ENCODE measurements at places on chromosomes 5 and 9. TPM values are rescaled to one million over a fixed set of nuclear protein-coding genes. Genes with fewer than 3 reads are reported as not detected.

- no peak for DNase-seq
Observed at GRCh38 chr5:154178661-154179060, 11.9 kb upstream of the GALNT10 start.

GRCh38 chr9:8872802-8873201 lies 1073.2 kb upstream of the DMAC1 start:
- no peak for DNase-seq

The SLC2A8 gene
- 8.2 TPM for total RNA-seq

DNA sequence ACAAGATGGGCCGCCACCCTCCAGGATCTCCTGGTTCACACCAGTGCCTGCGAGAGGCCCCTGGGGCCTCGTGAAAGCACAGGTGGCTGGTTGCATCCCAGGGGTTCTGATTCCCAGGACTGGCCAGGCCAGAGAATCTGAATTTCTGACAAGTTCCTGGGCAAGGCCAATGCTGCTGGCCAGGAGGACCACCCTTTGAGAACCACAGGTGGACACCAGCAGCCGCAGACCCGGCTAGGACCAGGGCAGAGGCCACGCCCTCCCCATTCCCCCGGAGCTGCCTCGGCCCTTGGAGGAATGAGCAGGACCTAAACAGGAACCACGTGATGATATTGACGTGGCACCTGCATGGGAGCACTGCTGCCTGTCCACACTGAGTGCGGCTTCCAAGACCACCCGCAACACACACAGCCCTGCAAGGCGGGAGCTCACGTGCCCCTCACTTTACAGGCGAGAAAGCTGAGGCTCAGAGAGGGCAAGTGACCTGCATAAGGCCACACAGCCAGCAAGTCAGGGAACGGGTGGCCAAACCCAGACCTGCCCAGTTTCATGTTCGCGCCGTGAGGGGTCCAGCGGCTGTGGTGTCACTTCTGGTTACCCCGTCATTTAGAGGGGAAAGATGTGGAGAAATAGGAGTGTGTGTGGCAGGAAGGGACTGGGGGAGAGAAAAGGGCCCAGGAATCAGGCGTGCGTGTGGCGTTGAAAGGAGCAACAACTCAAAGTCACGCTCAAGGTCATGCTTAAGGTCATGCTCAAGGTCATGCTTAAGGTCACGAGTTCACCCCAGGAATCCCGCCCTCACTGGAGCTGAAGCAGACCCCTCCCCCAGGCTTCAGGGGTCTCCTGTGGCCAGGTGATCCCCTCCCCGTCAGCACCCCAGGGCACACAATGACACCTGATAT lies 105.9 kb upstream of the IER5L start:
- DNase-seq = no peak

The PCDH12 gene
- under 0.01 TPM for total RNA-seq

- no peak for DNase-seq
Observed at GRCh38 chr5:142235870-142236672, 88.8 kb downstream of the SPRY4 start.

The RPS14 gene
- 3,299 TPM for total RNA-seq

DNA sequence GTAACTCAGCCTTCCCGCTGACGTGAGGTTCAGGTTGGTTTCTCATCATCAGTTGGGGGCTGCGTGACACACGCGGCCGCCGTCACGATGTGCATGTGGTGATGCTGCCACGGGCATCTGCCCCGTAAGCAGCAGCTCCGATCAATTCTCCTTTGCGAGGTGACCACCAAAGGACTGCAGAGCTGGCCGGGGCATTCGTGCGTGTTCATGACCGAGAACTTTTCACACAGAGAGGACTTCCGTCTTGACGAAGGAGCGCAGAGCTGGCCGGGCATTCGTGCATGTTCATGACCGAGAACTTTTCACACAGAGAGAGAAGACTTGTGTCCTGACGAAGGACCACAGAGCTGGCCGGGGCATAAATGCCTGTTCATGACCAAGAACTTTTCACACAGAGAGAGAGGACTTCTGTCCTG lies 3.8 kb upstream of the LCN1 start:
- no peak for DNase-seq

DNA sequence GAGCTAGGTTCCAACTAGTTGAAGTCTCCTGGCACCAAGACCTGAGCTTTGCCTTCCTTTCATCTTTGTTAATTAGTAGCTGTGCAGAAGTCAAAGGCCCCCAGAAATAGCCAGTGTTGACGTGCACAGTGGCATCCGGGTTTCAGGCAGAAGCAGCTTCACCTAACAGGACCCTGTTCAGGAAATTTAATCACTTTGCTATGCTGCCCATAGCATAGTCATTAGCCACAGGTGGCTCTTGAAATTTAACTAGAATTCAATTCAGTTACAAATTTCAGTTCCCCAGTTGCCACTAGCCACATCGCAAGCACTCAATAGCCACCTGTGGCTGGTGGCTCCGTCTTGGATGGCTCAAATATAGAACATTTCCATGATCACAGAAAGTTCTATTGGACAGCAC lies 179.1 kb downstream of the GOLPH3 start:
- no peak for DNase-seq

- DNase-seq = peak; percentile 17
Observed at GRCh38 chr5:83246071-83246470, 168.7 kb downstream of the XRCC4 start.

- DNase-seq = peak; percentile 88
Observed at GRCh38 chr5:119329666-119330065, 26.2 kb upstream of the TNFAIP8 start.

The AP3B1 gene
- 113 TPM for total RNA-seq

The CHSY3 gene
- total RNA-seq = 9.9 TPM

The RIGI gene
- 8.7 TPM for total RNA-seq

- no peak for DNase-seq
Observed at GRCh38 chr5:156934450-156935211, 28.4 kb downstream of the TIMD4 start.

The NOXA1 gene
- total RNA-seq = not detected

DNA sequence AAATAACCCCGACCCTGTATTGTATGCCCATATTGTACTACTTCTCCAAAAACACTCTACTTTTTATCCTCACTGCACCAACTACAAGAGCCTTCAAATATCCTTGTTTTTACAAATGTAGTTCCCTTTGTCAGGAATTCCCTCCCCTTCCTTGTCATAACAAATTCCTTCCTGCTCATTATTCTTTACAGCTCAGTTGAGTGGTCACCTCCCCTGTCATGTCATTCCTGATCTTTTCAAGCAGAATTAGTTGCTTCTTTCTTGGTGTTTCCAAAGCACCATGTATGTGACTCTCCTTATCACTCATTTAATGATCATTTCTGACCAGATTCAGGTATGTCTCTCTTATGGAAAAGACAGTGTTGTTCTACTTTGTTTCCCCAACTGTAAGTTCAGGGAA lies 194.2 kb upstream of the SMC2 start:
- DNase-seq = no peak

The ARSI gene
- total RNA-seq = 13.8 TPM

The LCP2 gene
- total RNA-seq = not detected

DNA sequence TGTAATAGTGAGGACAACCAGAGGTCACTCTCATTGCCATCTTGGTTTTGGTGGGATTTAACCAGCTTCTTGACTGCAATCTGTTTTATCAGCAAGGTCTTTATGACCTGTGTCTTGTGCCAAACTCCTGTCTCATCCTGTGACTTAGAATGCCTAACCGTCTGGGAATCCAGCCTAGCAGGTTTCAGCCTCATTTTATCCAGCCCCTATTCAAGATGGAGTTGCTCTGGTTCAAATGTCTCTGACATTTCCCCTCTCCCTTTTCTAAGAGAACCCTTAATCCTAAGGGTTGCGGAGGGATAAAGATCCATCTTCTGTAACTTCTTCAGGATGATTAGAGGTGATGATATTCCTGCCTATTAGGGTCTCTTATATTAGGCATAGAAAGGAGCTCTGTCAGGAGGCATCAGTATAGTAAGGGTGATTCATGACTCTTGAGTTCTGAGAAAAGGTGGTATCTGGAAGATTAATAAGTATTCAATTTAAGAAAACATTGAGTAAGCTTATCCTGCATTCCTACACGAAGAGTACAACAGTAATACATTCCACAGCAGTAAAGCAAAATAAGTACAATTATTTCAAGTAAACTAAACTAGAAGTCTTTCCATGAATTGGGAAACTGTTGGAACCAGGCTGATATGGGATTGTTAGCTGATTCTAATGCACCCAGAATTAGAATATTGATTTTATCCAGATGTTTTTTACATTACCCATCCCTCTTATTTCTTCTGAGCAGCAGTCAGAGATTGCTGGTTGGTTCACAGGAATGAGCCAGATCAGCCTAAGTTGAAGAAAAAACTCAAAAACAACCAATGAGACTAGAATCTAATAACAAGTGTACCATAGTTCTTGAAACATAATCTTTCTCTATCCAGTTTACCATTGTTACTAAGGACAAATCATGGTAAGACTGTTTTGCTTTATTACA lies 39.9 kb downstream of the SHC3 start:
- no peak for DNase-seq

DNA sequence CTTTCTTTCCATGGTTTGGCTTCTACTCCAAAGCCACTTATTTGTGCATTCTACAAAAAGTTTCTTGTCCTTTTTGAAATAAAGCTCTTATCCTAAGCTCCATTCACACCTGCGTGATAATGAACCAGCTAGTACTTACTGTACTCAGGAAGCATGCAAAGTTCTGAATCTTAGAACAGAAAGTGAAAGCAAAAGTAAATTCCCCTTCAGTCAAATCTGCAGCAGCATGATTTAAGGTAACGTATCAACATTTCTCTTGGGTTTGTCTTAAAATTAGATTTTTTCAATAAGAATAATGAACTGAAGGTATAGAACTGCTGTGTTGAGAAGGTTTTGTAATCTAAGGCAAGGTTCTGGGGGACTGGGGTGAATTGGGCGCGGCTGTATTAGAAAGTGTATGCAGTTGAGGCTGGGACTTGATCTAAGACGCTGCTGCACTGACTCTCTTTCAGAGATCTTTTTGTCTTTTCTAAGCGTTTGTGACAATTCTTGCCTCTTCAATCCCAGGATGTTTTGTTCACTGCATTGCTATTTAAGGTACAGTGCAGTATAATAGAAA lies at the start of gene ERAP2:
Gene ERAP2 (plus strand): TSS at position 209 of the 559 bp plus-strand sequence. CDS start 3,186 bp downstream, outside the sequence.
- DNase-seq = peak; percentile 80

DNA sequence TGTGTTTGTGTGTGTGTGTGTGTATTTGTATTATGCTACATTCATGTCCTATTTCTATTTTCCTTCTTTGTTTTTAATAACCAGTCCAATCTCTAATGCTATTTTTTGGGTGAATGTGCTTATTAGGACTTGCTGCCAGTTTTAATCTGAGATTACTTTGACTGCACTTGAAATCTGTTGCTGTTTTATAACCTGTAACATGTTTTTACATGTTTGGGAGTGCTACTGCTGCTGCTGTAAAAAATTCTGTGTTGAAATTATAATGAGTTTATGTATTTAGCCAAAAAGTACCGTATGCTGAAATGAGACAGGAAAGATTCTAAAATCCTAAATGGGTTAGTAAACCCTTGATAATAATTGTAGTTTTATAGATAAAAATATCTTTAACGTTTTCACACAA lies 104.7 kb upstream of the SSBP2 start:
- DNase-seq = no peak

GRCh38 chr9:116141864-116142561 lies 11.6 kb upstream of the PAPPA start:
- DNase-seq = peak; percentile 91

- no peak for DNase-seq
Observed at GRCh38 chr5:179729303-179729702, 3.3 kb upstream of the MAML1 start.

The PLPP7 gene
- total RNA-seq = 10.0 TPM

The TMEM232 gene
- 1.3 TPM for total RNA-seq

GRCh38 chr9:117725426-117725887 lies 21.3 kb downstream of the TLR4 start:
- DNase-seq = peak; percentile 91

- DNase-seq = no peak
Observed at GRCh38 chr9:107367727-107368502, 84.8 kb downstream of the RAD23B start.

The SPOCK1 gene
- total RNA-seq = 54.8 TPM

DNA sequence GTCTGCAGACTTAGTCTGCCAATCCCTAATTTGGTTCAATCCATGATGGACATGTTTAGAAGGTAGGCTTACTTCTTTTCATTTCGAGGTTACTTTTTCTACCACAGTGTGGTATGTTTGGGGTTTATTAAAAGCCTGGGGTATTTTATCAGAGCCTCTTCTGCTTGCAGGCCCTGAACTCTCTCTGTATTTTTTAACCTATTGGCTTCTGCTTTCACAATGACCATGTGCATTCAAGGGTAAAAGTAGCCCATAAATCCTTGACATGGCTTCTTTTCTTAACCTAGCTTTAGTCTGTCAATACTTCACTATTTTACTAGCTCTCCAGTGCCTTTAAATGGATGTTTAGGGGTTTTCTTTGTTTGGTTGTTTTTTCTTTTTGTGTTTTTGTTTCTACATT lies 286.6 kb downstream of the FER start:
- DNase-seq = no peak
